Stimulated activated naive B cell treated with anti-CD40 and anti-IgM and Interleukin-4, amounts not matched to agents 10 μg/mL and 1 μg/mL and 100 μg/mL, for 72 hours (primary cell): ENCODE measurements at places on chromosomes 1 and 21.
A peak's percentile ranks its signal among the peaks of the same experiment; 100 is the strongest.

DNA sequence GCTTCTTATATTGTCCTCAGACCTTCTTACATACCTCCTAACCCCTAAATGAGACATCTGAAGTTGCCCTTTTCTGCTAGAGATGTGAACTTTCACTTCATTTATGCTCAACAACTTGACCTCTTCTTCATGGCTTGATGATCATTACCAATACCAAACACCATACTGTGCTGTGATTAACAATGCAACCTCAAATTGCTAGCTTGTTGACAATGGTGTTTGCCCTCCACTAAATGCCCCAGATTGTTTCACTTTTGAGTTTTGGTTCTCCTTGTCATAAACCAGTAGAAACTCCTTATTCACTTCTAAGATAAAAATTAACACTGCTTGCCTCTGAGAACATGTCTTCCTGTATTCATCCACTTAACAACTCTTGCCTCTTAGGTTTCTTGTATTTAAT is 5.6 kb downstream of the JAK1 start:
- peaks cover 46% of the 10 kb centered on the region for H3K4me1 ChIP-seq
- peak overlapping the region; percentile 79 for H3K27ac ChIP-seq
- DNase-seq = no peak
- no peaks in the 10 kb centered on the region for H3K27me3 ChIP-seq

DNA sequence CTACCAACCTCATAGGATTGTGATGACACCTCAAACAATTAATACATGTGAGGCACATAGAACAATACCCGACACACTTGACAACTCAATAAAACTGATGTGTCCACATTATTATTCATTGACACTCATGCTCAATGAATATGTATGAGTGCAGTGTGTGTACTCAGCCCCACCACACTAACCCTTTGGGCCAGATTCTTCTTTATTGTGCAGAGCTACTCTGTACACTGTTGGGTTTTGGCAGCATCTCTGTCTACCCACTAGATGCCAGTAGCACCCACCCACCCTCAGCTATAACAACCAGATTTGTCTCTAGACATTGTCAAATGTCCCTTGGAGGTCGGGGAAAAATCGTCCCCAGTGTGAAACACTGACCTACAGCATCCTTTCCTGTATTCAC is 10.1 kb downstream of the CASP9 start:
- H3K36me3 ChIP-seq = peaks cover 65% of the 10 kb centered on the region
- no peak overlapping the region for H3K27ac ChIP-seq
- DNase-seq = no peak
- H3K4me1 ChIP-seq = peaks cover 41% of the 10 kb centered on the region
- H3K4me3 ChIP-seq = no peak overlapping the region
- no peaks in the 10 kb centered on the region for H3K27me3 ChIP-seq

GRCh38 chr1:47201179-47201578 is 11.3 kb upstream of the PDZK1IP1 start:
- no peak overlapping the region for H3K27ac ChIP-seq
- H3K27me3 ChIP-seq = peaks cover 21% of the 10 kb centered on the region
- H3K36me3 ChIP-seq = no peaks in the 10 kb centered on the region
- no peak for DNase-seq

- peaks cover 14% of the 10 kb centered on the region for H3K4me1 ChIP-seq
- no peak overlapping the region for H3K4me3 ChIP-seq
- DNase-seq = no peak
- no peaks in the 10 kb centered on the region for H3K27me3 ChIP-seq
- no peaks in the 10 kb centered on the region for H3K36me3 ChIP-seq
Measured at GRCh38 chr1:93419344-93419743, 28.6 kb upstream of the FNBP1L start.

GRCh38 chr1:226510453-226510852 is 38.1 kb upstream of the STUM start:
- H3K4me3 ChIP-seq = no peak overlapping the region
- peaks cover 2% of the 10 kb centered on the region for H3K36me3 ChIP-seq
- peaks cover 36% of the 10 kb centered on the region for H3K27me3 ChIP-seq
- H3K4me1 ChIP-seq = no peaks in the 10 kb centered on the region
- no peak overlapping the region for H3K27ac ChIP-seq
- DNase-seq = no peak

DNA sequence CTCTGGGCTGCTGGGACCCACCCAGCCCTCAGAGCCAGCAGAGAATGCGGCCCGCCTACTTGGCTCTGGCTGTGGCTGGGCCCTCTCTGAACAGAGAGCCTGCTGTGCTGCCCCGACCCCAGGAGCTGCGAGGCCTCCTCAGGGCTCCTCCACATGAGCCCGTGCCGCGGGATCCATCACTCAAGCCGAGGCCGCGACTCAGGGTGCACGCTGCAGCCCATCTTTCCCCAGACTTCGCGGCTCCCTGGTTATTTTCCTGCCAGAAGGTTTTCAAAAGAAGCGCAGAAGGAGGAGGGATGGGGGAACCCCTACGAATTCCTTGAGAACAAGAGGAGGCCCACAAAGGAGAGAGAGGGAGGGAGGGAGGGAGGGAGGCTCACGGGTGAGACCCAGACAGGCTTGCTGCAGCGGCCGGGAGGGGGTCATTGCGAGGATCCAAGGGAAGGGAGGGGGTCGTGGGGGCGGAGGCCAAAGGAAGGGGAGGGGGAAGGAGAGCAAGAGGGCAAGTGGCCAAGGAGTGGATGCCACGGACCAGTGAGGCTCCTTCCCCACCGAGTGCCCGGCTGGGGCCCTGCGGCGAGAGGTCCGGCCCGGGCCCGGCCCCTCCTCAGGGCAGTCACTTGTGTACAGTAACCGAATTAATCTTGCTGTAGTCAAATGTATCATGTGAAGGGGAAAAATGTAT is 146.8 kb downstream of the CASZ1 start:
- H3K4me1 ChIP-seq = no peaks in the 10 kb centered on the region
- no peaks in the 10 kb centered on the region for H3K27me3 ChIP-seq
- H3K27ac ChIP-seq = no peak overlapping the region
- H3K36me3 ChIP-seq = peaks cover 24% of the 10 kb centered on the region

GRCh38 chr1:25112400-25112799 is 119.9 kb downstream of the SYF2 start:
- peaks cover 17% of the 10 kb centered on the region for H3K27me3 ChIP-seq
- H3K27ac ChIP-seq = no peak overlapping the region
- H3K4me1 ChIP-seq = peaks cover 2% of the 10 kb centered on the region
- peaks cover 3% of the 10 kb centered on the region for H3K36me3 ChIP-seq

DNA sequence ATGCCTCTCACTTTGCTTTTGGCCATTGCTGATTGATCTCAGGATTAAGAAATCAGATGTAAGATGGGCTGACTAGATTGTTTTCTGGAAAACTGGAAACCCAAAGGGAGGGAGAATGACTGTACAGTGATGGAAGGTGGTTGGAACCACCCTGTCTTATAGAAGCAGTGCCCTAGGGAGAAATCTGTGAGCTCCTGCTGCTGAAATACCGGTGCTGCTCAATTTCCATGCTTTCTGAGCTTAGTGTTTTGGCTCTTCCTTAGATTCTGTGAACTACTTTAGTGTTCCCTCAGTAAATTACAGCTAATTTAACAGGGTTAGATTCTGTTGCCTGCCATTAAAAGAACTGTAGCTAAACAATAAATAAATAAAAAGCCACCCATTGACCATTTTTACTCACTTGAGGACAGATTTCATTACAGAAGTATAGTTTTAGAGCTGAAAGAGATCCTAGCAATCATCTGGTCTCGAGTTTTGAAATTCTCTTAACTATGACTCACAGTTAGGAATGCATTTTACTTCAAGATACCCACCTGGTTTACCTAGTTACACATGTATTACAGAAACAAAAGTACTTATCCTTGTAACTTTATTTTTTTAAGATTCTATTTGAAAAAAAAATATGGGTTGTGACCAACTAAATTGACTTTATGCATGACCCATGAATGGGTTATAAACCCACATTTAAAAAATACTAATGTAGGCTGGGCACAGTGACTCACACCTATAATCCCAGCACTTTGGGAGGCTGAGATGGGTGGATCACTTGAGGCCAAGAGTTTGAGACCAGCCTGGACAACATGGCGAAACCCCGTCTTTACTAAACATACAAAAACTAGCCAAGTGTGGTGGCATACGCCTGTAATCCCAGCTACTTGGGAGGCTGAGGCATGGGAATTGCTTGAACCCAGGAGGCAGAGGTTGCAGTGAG is 33.2 kb downstream of the CAMSAP2 start:
- no peaks in the 10 kb centered on the region for H3K36me3 ChIP-seq
- no peak overlapping the region for H3K4me3 ChIP-seq
- peaks cover 9% of the 10 kb centered on the region for H3K27me3 ChIP-seq

DNA sequence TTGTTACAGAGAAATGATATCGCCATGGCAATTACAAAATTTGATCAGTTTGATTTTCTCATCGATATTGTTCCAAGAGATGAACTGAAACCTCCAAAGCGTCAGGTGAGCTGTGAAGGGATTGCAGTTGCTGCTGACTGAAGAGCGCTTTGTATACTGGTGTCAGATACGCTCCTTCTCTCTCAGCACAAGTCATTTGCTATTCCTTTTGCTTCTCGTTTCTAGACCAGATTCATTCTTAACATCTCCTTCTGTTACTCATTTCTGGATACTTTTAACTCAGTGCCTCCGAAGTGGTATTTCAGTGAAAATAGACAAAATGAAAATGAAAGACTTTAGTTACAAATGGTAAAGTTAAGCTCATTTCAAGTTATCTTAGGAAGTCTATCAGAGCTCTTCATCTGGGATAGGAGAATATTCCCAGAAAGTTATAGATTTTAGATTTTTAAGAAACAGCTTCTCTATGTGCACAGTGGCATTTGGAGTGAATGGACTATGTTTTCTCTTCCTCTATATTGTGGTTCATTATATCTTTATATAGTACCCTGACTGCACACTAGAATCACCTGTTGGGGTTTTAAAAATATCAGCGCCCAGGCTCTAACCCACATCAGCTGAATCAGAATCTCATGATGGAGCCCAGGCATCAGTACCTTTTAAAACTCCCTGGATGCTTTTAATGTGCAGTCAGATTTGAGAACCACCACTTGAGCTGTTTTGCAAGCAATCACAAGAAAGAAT is 30.3 kb upstream of the KCNQ4 start:
- no peak for DNase-seq
- H3K27ac ChIP-seq = peak overlapping the region; percentile 27
- H3K27me3 ChIP-seq = no peaks in the 10 kb centered on the region
- H3K4me3 ChIP-seq = peak overlapping the region; percentile 8
- H3K36me3 ChIP-seq = peaks cover 58% of the 10 kb centered on the region

DNA sequence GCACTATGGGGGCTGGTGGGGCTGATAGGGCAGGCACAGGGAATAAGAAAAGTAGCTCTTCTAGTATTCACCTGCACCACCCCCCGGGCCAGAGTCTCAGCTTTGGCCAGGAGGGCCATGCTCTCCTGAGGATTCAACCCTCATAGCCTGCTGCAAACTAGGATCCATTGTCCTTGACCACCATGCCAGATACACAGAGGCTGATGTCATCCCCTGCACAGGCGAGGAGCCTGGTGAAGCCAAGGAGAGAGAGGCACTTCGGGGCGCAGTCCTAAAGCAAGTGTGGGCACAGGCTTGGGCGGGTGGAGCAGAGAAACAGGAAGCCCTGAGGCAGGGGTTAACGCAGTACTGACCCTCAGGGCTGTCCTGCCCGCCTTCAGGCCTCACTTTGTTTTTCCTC is 29.5 kb downstream of the TMEM53 start:
- H3K27ac ChIP-seq = peak overlapping the region; percentile 53
- peaks cover 8% of the 10 kb centered on the region for H3K4me1 ChIP-seq
- no peak overlapping the region for H3K4me3 ChIP-seq
- H3K27me3 ChIP-seq = no peaks in the 10 kb centered on the region
- DNase-seq = no peak

- peak overlapping the region; percentile 52 for H3K4me3 ChIP-seq
- peak; percentile 63 for DNase-seq
- peak overlapping the region; percentile 93 for H3K27ac ChIP-seq
- peaks cover 73% of the 10 kb centered on the region for H3K4me1 ChIP-seq
- H3K27me3 ChIP-seq = no peaks in the 10 kb centered on the region
- H3K36me3 ChIP-seq = no peaks in the 10 kb centered on the region
Measured at GRCh38 chr21:42463861-42464515, 32.0 kb downstream of the RSPH1 start.

DNA sequence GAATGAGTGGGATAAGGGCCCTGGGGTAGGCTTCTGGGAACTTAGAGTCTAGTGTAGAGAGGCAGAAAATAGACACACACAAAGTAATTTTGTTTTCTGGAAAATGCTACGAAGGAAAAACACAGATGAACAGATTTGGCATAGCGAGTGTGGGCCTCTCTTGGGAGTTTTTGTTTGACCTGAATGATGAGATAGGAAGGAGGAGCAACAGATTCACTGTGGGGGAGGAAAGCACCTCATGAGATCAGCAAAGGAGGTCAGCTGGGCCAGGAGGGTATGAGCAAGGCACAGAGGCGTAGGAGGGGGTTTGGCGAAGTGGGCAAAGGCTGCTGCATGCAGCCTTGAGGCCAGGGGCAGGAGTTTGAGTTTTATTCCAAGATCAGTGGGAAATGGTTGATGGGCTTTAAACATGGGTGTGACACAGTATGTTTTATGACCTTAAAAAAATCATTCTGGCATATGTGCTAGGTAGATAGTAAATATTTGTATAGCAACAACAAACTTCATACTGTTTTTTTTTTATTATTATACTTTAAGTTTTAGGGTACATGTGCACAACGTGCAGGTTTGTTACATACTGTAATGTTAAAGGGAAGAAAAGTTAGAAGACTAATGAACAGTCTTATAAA is 57.9 kb downstream of the FGGY start:
- peaks cover 4% of the 10 kb centered on the region for H3K36me3 ChIP-seq
- DNase-seq = peak; percentile 60
- peak overlapping the region; percentile 93 for H3K27ac ChIP-seq
- no peaks in the 10 kb centered on the region for H3K27me3 ChIP-seq

- H3K27me3 ChIP-seq = no peaks in the 10 kb centered on the region
- H3K27ac ChIP-seq = no peak overlapping the region
- H3K4me3 ChIP-seq = no peak overlapping the region
- H3K36me3 ChIP-seq = peaks cover 66% of the 10 kb centered on the region
- no peak for DNase-seq
Measured at GRCh38 chr21:37193006-37193405, 74.1 kb downstream of the VPS26C start.

DNA sequence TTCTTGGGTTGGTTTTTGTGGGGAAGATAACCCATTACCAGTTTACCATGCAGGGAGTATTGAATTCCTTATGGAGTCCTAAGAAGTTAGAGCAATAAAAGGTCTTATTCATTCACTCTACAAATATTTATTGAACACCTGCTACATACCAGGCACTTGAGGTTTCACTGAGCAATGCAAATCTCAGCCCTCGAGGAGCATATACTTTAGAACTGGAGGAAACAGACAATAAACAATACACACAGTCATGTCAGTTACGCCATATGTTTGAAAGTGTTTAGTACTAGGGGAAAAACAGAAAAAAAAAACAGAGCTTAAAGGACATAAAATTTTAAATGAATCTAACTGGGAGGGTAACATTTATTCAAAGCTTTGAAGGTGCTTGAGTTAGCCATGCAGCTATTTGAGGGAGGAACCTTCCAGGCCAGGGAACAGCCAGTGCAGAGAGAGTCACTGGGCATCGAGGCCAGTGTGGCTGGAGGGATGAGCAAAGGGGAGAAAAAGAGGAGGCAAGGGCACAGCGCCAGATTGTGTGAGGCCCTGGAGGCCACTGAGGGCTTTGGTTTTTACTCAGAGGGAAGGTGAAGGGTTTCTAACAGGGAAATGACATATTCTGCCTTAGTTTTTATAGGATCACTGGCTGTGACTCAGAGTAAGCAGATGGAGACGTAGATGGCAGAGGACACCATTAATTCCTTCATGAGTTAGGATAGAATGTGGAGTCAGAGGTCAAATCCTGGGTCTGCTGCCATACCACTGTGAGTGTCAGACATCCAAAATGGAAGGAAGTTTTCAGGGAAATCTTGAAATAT is 32.7 kb downstream of the C1orf21 start:
- H3K27ac ChIP-seq = no peak overlapping the region
- H3K4me1 ChIP-seq = peaks cover 15% of the 10 kb centered on the region
- no peak for DNase-seq
